ENCODE measurements at places on chromosomes 12 and 14. TPM values are rescaled to one million over a fixed set of nuclear protein-coding genes. Genes with fewer than 3 reads are reported as not detected.

- no peak overlapping the region for H3K27ac ChIP-seq
- H3K36me3 ChIP-seq: peaks cover 10% of the 10 kb centered on the region
- no peaks in the 10 kb centered on the region for H3K27me3 ChIP-seq
- H3K4me3 ChIP-seq: no peak overlapping the region
- no peaks in the 10 kb centered on the region for H3K4me1 ChIP-seq
Measured at GRCh38 chr14:73091044-73091443, 32.7 kb downstream of the RBM25 start.

GRCh38 chr12:40157336-40157735 is 51.5 kb upstream of the SLC2A13 start:
- DNase-seq: no peak
- H3K27me3 ChIP-seq: no peaks in the 10 kb centered on the region
- H3K4me3 ChIP-seq: no peak overlapping the region
- no peaks in the 10 kb centered on the region for H3K4me1 ChIP-seq
- H3K36me3 ChIP-seq: no peaks in the 10 kb centered on the region

GRCh38 chr14:50085570-50086320 is 30.6 kb downstream of the VCPKMT start:
- H3K27ac ChIP-seq: peak overlapping the region; percentile 99
- H3K27me3 ChIP-seq: no peaks in the 10 kb centered on the region
- H3K36me3 ChIP-seq: no peaks in the 10 kb centered on the region
- no peak for DNase-seq
- H3K4me3 ChIP-seq: no peak overlapping the region

DNA sequence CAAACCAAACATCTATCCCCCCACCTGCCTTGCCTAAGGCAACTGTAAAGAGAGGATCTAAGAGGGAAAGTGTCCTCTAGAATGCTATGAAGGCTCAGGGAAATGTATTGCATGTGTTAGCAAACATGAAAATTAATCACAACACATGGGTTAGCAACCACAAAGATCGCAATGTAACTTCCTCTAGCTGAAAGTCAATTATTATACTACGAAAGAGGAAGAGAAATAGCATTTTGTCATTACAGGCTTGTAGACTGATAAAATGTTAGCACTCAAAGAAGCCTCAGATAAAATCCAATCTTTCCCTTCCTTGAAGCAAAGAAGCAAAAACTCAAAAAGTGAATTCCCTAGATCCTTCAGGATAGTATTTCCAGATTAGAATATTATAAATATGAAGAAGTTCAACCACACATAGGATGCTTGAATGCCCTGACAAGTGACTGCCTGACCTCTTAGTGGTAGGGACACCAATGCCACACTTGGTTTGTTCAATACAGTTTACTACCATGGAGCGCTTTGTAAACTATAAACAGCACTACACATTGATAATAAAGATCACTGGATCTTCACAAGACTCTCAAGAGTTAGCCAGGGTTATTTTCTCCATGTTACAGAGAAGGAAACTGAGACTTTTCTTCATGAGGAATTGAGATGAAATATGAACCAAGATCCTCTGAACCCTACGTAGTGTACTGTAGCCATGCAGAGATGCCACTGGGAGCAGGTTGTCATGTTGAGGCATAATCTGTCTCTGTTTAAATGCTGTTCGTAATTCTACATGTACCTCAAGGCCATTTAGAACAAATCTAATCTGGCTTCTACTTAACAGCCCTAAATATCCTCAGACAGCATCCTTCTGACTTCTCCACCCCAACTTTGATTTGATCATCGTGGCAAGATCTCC is 100.7 kb downstream of the ITPR2 start:
- no peak overlapping the region for H3K27ac ChIP-seq
- peaks cover 3% of the 10 kb centered on the region for H3K4me1 ChIP-seq
- no peak overlapping the region for H3K4me3 ChIP-seq
- H3K27me3 ChIP-seq: no peaks in the 10 kb centered on the region
- H3K36me3 ChIP-seq: no peaks in the 10 kb centered on the region

DNA sequence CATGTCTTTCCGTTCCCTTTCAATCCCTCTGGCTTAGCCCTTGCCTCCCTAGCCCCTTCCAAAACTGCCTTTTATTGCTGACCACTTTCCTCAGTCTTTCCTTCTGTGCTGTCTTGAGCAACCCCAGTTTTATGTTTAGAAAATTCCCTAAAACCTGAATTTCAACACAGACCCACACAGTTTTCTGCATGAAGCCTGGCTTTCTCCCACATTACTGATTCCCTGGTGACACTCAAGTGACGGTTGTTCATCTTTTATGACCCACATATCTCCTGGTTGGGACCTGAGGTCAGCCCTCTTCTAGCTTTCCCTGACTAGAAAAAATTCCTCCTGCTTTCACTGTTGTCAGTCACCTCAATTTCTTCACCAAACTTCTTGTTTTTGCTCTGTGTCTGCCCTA is 21.0 kb downstream of the FGD4 start:
- H3K27me3 ChIP-seq: peaks cover 10% of the 10 kb centered on the region
- H3K4me3 ChIP-seq: no peak overlapping the region
- H3K36me3 ChIP-seq: no peaks in the 10 kb centered on the region
- H3K27ac ChIP-seq: no peak overlapping the region

- no peaks in the 10 kb centered on the region for H3K4me1 ChIP-seq
- no peak overlapping the region for H3K4me3 ChIP-seq
- no peak overlapping the region for H3K27ac ChIP-seq
- no peak for DNase-seq
- no peaks in the 10 kb centered on the region for H3K27me3 ChIP-seq
- H3K36me3 ChIP-seq: no peaks in the 10 kb centered on the region
Measured at GRCh38 chr14:35783699-35784098, 25.4 kb downstream of the RALGAPA1 start.

- no peak for DNase-seq
- H3K36me3 ChIP-seq: no peaks in the 10 kb centered on the region
- no peak overlapping the region for H3K27ac ChIP-seq
- H3K27me3 ChIP-seq: no peaks in the 10 kb centered on the region
Measured at GRCh38 chr14:74038020-74038859, 19.1 kb downstream of the BBOF1 start.

PRB2 gene
- not detected for total RNA-seq

VRTN gene
- 0.06 TPM for total RNA-seq

KLRB1 gene
- total RNA-seq: 33.2 TPM
